ENCODE measurements at places on chromosomes 1 and 21. TPM values are rescaled to one million over a fixed set of nuclear protein-coding genes. Genes with fewer than 3 reads are reported as not detected.

The SLC35F3 gene
- not detected for total RNA-seq

The CSF3R gene
- not detected for total RNA-seq

The RGS13 gene
- total RNA-seq = not detected

The TCHH gene
- total RNA-seq = not detected

The EPB41 gene
- total RNA-seq = 10.1 TPM

The TMEM183A gene
- total RNA-seq = 71.7 TPM
